ENCODE measurements at places on chromosomes 6 and 20.

DNA sequence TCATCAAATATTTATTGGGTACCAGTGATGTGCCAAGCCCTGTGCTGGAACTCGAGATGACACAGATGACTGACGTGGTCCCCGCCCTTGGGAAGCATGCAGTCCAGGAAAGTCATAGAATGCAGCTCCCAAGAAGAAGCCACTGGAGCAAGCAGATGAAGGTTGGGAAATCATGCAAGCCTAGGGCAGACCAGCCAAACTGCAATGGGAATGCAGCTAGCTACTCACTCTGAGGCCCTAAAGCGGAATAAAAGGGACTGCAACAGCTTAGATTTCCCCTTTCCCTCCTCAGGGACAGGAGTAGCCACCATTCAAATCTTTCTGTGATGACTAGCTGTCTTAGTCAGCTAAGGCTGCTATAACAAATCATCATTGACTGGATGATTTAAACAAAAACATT lies 152.2 kb downstream of the MAFB start:
- DNase-seq, result no peak

DNA sequence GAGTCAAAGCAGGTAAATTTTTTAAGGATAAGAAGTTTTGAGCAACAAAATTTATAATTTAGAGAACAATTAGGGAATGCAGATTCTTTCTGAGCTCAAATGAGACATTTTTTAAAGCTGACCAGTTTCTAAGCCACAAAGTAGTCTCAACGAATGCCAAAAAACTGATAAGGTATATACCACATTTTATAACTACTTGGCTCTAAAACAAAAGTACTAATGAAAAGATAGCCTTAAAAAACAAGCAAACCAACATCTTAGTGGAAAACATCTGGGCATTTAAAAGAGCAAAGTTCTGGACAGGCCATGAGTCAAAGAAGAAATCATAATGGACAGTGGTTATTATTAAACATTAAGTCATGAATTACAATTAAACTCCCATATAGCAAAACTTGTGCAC lies 23.2 kb upstream of the RNF146 start:
- DNase-seq, result no peak

DNA sequence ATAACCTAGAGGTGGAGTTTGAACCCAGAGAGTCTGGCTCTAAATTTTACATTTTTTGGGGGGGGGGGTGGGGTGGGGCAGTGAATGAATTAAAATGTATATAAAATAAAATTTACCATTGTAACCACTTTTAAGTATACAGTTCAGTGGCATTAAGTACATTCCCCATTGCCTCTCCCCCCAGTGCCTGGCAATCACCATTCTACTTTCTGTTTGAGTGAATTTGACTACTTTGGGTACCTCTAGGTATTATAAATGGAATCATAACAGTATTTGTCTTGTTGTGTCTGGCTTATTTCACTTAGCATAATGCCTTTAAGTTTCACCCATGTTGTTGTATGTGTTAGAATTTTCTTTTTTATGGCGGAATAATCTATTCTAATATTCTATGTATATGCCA lies 2.7 kb downstream of the FAM110A start:
- DNase-seq, result no peak

GRCh38 chr6:7805078-7805849 lies 79.4 kb downstream of the BMP6 start:
- no peak for DNase-seq

GRCh38 chr20:63070301-63070625 lies 63.5 kb upstream of the BHLHE23 start:
- no peak for DNase-seq

DNA sequence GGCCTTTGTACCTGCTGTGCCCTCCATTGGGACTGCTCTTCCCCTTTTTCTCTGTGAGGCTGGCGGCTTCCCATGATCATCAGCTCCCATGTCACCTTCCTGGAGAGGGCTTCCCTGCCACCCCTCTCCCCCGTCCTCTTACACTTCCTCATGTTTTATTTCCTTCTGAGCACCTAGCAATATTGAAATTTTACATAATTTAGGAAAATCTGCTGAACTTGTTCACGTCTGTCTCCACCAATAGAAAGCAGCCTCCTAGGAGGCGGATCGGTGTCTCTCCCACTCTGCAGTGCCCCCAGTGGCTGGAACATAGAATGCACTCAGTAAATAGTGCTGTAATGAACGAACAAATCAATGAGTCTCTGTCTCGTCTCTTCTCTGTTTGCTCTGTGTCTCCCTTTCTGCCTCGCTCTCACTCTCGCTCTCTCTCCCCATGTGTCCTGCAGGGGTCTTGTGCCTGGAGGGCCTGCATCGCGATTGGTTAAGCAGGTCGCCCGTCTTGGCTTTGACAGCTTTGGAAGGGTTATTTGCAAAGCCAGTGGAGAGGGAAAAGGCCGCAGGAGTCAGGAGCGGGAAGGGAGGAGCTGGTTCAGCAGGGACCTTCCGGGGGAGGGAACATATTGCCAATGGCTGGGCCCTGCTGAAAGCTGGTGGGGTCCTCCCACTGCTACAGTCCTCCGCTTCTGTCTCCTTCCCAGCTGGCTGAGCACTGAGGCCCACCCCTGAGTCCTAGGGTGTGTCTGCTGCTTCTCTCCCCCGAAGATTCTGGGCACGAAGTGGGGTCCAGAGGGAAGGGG lies 12.1 kb upstream of the OCSTAMP start:
- no peak for DNase-seq

DNA sequence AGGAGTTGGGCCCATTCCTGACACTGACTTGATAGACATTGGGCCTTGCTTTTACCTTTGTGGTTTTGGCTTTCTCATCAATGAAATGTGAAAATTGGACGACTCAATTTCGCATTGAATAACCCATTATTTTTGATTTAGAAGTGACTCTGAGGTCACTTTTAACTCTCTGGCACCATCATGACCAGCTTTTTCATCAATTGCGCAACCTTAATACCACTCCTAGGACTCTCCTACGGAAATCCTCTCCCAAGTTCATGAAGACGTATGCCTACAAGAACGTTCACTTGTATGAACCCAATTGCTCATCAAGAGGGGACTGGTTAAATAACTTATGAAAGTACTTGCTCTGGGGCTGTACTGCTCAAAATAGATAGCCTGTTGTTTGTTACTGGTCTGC lies 86.7 kb upstream of the CHD6 start:
- DNase-seq, result no peak

DNA sequence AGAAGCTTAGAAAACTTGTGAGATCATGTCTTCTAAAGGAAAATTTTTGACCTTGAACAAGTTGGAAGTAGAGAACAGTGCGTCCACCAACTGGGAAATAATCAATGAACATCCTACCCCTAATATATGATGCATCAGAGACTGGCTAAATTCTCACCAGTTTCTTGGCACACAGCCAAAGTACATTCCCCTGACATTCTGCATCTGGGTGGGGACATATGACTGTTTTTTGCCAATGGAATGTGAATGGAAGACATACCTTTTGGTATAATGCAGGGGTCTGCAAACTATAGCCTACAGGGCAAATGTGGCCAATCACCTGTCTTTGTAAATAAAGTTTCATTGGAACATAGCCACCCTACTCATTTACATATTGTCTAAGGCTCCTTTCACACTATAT lies 84.7 kb downstream of the HAO1 start:
- no peak for DNase-seq

- no peak for DNase-seq
These were observed 1.4 kb downstream of the NCOA7 start for GRCh38 chr6:125792172-125792571.

DNA sequence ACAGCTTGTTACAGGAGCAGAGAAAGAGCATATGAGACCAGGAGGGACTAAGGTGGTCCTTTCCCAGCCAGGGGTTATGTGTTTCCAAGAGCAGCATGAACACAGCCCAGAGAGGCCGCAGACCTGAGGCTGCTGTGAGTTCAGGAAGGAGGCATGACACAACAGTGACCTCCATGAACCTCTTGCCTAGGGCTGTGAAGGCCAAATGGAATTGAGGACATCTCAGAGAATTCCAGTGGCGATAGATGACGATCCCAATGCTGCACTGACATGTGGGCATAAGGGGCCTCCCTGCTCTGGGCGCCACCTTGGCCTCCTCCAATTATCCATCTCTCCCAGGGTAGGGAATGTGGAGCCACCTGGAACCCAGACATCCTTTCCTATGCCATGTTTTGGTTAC lies 79.9 kb upstream of the FUCA2 start:
- DNase-seq, result no peak

GRCh38 chr20:11032611-11033010 lies 358.8 kb upstream of the JAG1 start:
- no peak for DNase-seq

GRCh38 chr20:47906348-47906660 lies 121.0 kb upstream of the SULF2 start:
- no peak for DNase-seq

DNA sequence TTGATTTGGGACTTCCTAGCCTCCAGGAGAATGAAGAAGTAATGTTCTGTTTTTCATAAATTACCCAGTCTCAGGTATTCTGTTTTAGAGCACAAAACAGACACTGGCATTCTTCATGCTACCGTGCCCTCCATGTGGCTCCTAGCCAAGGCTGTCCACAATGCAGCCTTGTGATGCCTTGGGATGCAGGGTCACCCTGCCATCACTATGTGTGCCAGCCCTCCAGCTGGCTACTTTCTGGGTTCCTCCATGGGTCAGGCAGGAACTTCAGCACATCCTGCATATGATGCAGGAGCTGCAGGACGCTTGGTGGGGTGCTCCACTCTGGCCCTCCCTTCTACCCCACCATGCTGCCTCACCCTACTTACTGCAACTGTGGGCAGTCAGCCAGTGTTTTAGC lies 38.0 kb upstream of the FAM50B start:
- no peak for DNase-seq

- no peak for DNase-seq
These were observed 89.3 kb downstream of the MRPL14 start for GRCh38 chr6:44037847-44038542.

GRCh38 chr6:164379795-164380194 lies 929.6 kb downstream of the C6orf118 start:
- DNase-seq, result no peak

- no peak for DNase-seq
These were observed 41.8 kb downstream of the RBM38 start for GRCh38 chr20:57432862-57433491.

DNA sequence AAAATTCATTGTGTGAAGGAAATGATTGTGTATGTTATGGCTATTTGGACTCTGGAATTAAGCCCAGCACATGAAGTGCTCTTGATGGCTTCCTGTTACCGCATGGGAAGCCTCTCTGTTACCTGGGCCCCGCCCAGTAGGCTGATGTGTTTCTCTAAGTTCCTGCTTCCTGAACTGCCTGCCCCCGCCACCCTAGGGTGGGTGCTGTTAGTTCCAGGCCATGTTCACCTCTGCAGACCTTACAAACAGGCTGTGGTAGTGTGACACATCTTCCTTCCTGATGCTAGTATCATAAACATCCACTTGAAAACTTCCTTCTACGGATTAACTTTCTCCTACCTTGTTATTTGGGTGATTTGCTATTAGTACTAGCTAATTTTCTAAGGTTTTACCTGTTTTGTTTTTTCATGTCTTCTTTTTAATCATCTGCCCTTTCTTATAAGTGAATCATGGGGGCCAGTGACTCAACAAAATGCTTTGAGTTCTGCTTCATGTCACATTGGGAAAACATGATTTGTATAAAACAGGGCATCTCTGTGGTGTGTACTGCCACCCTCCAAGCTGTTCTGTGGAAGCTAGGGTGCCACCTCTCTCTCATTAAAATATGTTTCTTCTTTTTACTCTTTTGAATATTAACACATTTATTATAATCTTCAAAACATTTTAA lies 40.6 kb downstream of the SH3BGRL2 start:
- DNase-seq, result no peak

GRCh38 chr6:7998103-7998725 lies 66.0 kb downstream of the BLOC1S5 start:
- no peak for DNase-seq

DNA sequence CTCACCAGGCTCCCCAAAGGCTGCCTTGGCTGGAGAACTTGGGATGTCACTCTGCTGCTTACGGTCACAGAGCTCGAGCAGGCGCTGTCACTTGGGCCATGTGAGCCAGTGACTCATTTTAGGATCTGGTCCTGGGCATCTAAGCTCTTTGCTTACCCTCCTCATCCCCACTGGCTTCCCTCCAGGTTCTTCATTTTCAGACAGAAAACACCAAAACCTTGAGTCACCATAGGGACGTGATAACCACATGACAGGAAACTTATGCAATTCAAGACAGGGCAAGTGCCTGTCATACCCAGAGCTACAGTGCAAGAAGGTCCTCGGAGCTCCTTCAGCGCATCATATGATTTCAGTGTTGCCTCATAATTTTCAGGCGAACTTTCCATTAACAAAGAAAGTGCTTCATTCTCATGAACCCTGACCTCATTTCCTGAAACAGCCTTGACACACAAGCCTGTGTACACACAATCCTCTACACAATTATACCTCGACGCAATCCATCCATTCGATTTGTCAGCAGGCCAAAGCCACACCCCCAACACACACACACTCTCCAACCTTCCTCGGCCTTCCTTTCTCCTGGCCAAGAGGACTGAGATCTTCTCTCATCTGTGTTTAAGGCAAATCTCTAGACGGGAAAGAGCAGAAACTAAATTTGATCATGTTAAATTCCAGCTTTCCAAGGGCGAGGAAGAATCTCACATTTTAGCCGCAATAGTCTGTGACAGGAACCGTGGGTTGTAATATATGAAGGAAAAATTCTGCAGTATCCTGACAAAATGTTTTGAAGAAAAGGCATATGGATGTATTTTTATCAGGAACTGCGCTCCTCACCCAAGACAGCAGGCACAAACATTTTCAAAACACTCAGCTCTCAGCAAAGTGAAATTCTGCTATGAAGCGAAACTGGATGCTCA lies 25.3 kb downstream of the TBC1D7 start:
- no peak for DNase-seq

DNA sequence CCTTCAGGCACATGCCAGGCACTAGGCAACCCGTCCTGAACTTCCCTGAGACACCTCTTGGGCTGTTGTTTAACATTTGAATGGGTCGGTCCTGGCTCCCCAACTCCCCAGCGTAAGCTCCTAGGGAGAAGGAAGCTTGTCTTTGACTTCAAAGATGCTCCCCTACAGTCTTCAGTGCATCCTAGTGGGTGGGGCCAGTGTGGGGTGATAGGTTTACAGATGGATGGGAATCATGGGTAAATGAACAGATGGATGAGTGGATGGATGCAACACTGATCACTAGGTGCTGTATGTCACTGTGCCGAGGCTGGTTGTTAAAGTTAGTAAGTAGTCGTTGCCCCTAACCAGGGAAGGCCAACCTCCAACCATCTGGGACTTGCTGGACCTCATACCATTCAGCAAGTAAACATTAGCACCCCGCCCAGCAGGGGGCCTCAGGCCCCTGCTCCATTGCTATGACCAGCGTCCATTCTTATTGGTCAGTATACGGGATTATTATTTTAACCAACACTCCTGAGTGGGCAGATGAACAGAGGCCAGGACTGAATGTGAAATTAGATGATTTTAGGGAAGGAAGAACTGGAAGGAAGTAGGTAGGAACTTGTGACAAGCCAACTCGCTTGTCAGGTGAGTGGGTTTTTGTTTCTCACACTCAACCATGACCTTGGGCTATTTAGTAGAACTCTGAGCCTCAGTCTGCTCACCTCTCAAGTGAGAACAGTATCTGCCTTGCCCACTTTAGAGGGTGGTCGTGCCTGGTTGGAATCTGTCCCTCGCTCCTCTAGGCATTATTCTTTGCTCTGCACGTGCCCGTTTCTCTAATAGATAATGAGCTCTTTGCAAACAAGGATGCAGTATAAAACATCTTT lies 82.9 kb upstream of the FOXP4 start:
- DNase-seq, result no peak

- no peak for DNase-seq
These were observed 205.5 kb downstream of the TFAP2B start for GRCh38 chr6:51024126-51024525.
